Activated CD4-positive, alpha-beta T cell treated with anti-CD3 and anti-CD28 coated beads, Interleukin-2, amount 50 U/mL, for 1 hour (primary cell): ENCODE measurements at places on chromosomes 16 and 17.

DNA sequence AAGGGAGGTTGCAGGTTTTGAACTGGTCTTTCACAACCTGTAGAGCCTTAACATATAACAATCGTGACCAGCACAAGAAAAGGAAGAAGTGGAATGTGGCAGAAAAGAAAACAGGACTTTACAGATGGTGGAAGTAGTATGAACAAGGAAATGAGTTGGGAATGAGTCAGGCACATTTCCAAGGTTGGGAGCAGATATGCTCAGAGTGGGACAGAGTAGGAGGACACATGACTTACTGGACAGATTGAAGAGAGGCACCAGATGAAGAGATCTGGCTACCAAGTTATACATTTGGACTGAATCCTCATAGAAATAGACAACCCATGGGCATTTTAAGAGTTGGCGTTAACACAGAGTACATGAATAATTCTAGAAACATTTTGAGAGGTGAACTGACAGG is 95.3 kb downstream of the ZNF18 start:
- no peak for DNase-seq

- no peak for DNase-seq
These were observed 281.4 kb downstream of the SLC39A11 start for GRCh38 chr17:72810991-72811508.

- no peak for DNase-seq
These were observed 126.0 kb downstream of the HS3ST3A1 start for GRCh38 chr17:13475574-13476223.

GRCh38 chr17:40372031-40372430 is 7.5 kb upstream of the GJD3 start:
- DNase-seq = no peak

GRCh38 chr16:70380248-70380918 is 33.7 kb downstream of the DDX19A start:
- peak; percentile 53 for DNase-seq

DNA sequence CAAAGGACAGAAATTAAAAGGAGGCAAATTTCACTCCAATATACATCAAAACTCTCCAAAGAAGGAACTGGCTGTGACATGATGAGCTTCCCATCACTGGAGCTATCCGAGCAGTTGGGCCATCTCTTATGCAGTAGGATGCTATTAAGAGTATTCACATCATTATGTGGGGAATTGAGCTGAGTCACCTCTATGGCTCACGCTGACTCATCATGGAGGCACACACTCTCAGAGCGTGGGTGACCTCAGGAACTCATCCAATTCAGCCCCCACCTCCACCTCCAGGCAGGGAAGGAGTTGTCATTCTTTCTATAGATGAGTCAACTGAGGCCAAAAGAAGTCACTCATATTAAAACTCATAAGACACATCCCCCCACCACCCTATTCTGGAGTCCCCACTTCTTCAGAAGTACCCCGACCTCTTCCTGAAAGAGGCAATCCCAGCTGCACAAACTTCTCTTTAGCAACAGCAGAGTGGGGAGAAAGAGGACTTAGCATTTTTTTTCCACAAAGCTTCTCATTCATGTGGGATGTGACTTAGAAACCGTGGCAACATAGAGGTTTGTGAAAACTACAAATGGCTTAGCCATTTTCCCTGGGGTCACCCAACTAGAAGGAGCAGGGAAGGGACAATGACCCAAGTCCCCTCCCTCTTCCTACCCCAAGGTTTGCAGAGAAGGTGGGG is 32.5 kb downstream of the ABCC12 start:
- DNase-seq = no peak

GRCh38 chr16:72362973-72363372 is 191.0 kb upstream of the PMFBP1 start:
- no peak for DNase-seq
